GM23248 (cell line): ENCODE measurements at places on chromosomes 13 and 19. TPM values are rescaled to one million over a fixed set of nuclear protein-coding genes. Genes with fewer than 3 reads are reported as not detected.

Gene PCDH17
- not detected in 2 replicates for total RNA-seq

Gene FGF22
- 0.13 and 1.2 TPM in 2 replicates for total RNA-seq

Gene TPRX2
- total RNA-seq: not detected in 2 replicates

DNA sequence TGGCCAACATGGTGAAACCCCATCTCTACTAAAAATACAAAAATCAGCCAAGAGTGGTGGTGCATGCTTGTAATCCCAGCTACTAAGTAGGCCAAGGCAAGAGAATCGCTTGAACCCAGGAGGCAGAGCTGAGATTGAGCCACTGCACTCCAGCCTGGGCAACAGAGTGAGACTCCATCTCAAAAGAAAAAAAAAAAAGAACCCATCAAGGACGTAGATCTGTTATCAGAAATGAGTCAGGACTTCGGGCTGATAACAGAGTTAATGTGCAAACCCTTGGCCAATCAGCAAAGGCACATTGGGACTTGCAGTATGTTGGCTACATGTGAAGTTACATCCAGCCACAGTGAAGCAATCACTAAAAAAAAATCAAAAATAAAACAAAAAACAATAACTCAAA lies 4.8 kb upstream of the LGALS7B start:
- DNase-seq: no peak

DNA sequence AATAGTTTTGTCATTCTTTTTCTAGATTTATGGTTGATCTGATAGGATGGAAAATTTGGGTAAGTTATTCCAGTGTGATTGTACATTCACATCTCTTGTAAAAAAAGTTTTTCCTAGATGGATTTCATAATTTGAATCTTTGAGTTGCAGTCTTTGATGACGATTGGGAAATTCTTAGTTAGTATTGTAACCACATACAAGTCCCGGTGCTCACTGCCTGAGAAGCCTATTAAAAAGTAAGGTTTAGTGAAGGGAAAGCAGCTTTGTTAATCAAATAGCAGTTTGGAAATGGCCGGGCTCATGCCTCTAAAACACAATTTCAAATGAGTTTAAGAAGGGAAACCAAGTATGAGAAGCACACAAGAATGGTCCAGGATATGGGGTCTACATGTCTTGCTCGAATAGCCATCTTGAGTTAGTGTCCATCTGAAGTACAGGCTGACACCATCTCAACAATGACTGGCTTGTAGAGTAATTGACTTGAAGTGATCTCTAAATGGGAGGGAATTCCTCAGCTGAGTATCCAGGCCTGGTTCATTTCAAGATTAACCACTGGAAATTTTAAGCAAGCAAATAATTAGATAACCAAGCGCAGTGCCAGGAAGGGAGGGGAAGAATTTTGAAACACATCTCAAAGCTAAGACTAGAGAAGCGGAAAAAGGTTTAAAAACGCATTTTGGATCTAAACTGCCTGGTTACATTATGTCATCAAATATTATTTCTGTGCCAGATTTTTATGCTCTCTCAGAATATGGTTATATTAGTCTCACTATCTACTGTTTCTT lies 1145.6 kb upstream of the MIR17HG start:
- DNase-seq: peak; percentile 66

DNA sequence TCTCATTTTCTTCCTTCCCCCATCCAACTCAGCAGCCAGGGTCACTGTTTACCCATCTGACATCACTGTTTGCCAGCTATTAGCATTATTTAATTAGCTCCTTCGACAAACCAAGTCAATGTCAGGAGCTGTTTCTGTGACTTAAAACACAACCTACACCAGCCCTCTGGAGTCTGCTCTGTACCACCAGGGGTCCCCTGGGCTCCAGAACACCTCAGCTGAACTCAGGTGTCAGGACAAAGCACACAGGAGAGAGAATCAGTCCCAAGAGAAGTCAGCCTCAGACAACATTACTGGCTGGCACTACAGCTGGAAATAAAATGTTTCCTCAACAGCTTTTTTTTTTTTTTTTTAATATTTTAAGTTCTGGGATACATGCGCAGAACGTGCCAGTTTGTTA lies 45.1 kb downstream of the DCLK1 start:
- no peak for DNase-seq

GRCh38 chr13:48593536-48593935 lies 60.2 kb upstream of the CYSLTR2 start:
- DNase-seq: no peak
